Smooth muscle cell of trachea (primary cell): ENCODE measurements at places on chromosomes 1 and 21. TPM values are rescaled to one million over a fixed set of nuclear protein-coding genes. Genes with fewer than 3 reads are reported as not detected.

Gene AP4B1
- total RNA-seq, result 18.7 and 27.2 TPM in 2 replicates

Gene AIRE
- total RNA-seq, result under 0.01 TPM in 1 of 2 replicates, not detected in the other

Gene PLA2G2A
- total RNA-seq, result not detected in 2 replicates

Gene IL24
- total RNA-seq, result under 0.01 TPM in 1 of 2 replicates, not detected in the other

Gene LCE1A
- not detected in 2 replicates for total RNA-seq

Gene RUNX3
- 0.17 TPM in 1 of 2 replicates, not detected in the other for total RNA-seq

Gene NHLH1
- not detected in 2 replicates for total RNA-seq

Gene RXRG
- total RNA-seq, result 0.17 TPM in 1 of 2 replicates, not detected in the other

Gene SPRR2F
- total RNA-seq, result not detected in 2 replicates

Gene CADM3
- not detected in 2 replicates for total RNA-seq
